ENCODE measurements at places on chromosomes 7 and 10.
A peak's percentile ranks its signal among the peaks of the same experiment; 100 is the strongest.

DNA sequence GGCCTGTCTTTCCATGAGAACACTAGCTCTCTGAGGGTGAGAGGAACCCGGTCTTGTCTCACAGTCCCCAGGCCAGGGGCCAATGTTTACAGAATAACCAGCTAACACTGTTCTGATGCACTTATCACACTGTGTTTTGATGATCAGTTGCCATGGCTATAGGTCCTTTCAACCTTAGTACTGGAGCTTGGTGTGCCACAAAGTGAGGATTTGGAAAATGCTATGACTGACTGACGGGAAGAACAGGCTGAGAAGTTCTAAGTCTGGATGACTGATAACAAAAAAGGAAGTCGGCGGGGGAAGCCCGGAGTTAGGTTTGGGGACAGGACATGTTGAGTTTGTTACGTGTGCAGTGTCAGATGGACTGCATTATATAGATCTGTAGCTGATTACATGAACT, 141.8 kb downstream of the CTTNBP2 start:
- no peak for DNase-seq

GRCh38 chr7:26199301-26200037, 1.1 kb downstream of the HNRNPA2B1 start:
- DNase-seq: peak; percentile 83

DNA sequence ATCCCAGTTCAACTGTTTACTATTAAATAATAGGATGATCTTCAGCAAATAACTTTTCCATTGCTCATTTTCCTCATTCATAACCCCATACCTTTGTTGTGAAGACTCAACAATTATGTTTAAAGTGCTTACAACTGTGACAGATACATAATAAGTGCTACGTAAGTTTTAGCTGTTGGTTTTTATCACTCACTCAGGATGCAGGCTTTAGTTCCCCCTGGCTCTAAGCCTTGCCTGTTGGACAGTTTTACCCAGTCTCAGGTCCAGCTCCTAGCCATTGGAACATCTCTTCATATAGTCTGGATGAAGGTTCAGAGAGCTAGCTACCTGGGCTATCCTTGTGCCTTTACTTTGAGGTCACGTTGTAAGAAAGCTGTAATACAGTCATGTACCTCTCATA, 353.2 kb downstream of the CRPPA start:
- DNase-seq: no peak

DNA sequence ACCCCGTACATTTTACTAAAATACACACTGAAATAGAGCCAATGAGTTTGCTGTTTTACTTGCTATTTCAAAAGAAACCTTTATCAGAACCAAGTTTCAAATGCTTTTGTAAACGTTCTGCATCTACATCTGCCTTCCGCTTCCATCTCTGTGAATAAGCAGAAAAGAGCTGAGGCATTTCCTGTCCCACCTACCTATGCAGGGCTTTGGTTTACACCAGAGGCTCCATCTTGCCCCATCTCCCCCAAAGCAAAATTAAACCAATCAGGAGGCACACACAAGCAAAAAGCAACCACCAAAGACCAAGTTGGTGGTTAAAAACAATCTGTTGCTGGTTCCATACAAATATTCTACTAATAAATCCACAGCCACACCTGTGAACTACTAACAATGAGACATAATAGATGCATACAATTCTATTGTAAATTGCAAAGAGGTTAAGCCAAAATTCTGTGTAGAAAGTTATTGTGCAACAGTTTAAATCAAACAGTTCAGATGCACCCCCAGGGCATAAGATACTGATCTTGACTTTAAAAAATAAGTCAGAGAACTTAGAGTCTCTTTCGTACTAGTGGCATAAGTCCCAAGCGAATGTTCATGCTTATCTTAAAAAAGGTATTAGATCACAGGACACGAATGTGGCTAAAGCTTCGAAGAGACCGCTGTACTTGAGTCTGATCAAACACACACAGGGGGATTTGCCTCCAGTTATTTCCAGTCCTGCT, 83.9 kb downstream of the FGFR2 start:
- no peak for DNase-seq

GRCh38 chr7:129975309-129975708, 22.5 kb upstream of the UBE2H start:
- DNase-seq: no peak

DNA sequence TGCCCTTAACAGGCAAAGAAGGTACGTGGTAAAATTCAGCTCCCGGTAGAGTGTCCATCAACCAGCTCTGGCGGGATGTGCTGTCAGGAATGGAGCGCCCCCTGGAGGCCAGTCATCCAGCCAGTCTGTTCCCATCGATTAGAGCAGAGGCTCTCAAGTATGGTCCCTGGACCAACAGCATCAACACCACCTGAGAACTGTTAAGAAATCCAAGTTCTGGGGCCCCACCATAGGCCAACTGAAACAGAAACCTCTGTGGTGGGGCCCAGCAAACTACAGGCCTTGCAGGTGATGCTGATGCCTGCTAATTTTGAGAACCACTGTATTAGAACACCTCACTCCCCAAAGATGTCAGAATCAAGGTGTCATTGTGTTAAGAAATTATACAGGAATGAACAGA, 109.2 kb downstream of the DPY19L1 start:
- DNase-seq: no peak

GRCh38 chr10:89468191-89468965, 54.0 kb downstream of the IFIT5 start:
- no peak for DNase-seq

DNA sequence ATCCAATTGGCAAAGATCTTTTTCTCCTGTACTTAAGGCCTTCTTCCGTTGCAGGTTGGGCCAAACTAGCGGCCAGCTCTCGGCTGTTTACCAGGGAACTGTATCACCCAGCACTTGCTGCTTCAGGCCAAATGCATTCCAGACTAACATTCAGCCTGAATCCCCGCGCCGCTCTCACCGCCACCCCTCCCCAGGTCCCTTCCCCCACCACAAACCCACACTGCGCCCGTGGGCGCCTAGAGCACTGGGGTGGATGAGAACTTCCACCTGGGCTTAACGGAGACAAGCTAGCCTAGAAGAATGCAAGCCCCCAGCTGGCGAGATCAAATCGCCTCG, 676 bp downstream of the TCAF1 start:
- no peak for DNase-seq

DNA sequence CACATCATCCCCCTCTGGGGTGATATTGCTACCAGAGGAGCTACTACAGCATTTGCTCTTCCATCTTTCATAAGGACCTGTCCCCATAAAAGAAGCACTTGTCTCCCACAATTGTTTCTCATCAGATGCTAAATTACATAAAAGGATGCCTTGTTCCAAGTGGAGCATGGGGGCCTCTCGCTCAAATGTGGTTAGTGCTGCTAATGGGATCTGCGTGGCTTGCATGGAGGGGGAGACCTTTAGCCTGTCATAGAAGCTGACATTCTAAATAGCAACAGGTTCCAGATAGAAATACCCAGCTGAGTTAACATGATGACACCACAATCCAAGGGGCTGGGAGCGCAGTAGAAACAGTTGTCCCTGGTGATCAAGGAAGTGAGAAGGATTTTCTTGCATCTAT, 257.9 kb downstream of the SFMBT2 start:
- DNase-seq: no peak

- DNase-seq: peak; percentile 77
These were observed 488 bp downstream of the EIF4H start for GRCh38 chr7:74174606-74175082.

DNA sequence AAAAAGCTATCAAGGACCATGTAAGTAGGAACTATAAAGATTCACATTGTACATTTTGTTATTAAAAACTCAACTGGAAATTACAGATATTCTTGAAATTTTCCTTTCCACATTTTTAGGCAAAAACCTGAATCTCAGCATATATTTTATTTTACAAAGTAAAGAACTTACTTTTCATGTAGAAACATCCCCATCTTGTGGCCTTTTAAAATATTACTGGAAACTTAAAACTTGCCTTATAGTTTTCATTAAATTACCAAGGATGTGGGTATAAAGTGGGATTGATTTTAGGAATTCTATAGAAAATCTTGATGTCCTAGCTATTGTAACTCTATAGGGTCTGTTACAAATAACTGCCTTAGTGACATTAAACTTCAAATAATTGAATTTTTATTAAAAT, 10.6 kb downstream of the DBF4 start:
- DNase-seq: no peak

- no peak for DNase-seq
These were observed 50.1 kb downstream of the COL1A2 start for GRCh38 chr7:94444813-94445212.

- DNase-seq: no peak
These were observed 133.2 kb downstream of the CUX1 start for GRCh38 chr7:101950450-101951119.

- no peak for DNase-seq
These were observed 538.5 kb downstream of the HTR7 start for GRCh38 chr10:90319188-90319914.

DNA sequence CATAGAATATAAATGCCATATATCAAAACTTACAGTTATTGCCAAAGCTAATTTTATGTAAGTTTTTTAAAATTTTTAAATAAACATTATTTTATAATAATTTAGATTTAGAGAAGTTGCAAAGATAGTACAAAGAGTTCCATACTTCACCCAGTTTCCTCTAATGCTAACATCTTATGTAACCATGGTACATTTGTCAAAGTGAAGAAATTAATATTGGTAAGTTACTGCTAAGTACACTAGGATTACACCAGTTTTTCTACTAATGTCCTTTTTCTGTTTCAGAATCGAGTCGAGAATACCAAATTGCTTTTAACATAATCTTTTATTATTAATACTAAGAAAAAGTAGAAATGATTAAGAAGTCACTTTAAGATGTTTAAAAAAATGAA, 29.2 kb downstream of the CSGALNACT2 start:
- DNase-seq: no peak

- no peak for DNase-seq
These were observed 54.3 kb upstream of the CABCOCO1 start for GRCh38 chr10:61608255-61609033.

Measured in right forelimb (tissue), 1 donor.